ENCODE measurements at places on chromosomes 13 and 19. TPM values are rescaled to one million over a fixed set of nuclear protein-coding genes. Genes with fewer than 3 reads are reported as not detected.

Gene CASP14
- total RNA-seq = not detected

Gene MBD3L2
- not detected for total RNA-seq

Gene CBY2
- not detected for total RNA-seq

DNA sequence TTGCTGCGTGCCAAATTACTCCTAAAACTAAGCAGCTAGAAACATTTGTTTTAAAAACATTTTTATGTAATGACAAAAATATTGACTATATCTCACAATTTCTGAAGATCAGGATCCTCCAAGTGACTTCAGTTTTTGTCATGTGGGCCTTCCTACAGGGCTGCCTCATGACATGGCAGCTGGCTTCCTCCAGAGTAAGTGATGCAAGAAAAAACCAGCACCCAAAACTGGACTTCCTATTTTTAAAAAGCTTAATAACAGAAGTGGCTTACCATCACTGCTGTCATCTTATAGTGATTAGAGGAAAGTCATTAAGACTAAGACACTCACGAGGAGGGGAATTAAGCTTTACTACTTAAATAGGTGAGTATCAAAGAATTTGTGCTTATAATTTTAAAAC, 681.7 kb downstream of the PCDH17 start:
- DNase-seq = no peak

DNA sequence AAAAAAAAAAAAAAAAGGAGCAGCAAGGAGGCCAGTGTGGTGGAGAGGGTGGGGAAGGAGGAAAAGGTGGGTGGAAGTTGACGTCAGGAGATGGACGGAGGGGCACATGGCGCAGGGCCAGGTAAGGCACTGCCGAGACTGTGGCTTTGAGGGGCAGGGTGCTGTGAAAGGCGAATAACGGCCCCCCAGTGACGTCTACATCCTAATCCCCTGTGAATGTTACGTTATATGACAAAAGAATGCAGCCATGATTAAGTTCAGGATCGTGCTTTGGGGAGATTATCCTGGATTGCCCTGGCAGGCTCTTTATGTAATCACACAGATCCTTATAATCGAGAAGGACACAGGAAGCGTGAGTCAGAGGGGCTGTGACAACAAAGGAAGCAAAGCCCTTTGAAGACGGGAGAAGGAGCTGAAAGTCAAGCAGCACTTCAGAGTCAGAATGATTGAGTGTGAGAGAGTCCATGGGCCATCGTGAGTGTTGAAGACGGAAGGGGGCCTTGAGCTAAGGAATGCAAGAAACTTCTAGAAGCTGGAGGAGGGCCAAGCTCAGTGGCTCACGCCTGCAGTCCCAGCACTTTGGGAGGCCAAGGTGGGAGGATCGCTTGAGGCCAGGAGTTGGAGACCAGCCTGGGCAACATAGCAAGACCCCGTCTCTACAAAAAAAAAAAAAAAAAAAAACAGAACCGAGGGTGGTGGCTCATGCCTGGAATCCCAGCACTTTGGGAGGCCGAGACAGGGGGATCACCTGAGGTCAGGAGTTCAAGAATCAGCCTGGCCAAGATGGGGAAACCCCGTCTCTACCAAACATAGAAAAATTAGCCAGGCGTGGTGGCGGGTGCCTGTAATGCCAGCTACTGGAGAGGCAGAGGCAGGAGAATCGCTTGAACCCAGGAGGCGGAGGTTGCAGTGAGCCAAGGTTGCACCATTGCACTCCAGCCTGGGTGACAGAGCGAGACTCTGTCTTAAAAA, 13.8 kb upstream of the CEACAM16 start:
- DNase-seq = peak; percentile 97

GRCh38 chr19:32876919-32877285, 7.3 kb upstream of the SLC7A9 start:
- no peak for DNase-seq

DNA sequence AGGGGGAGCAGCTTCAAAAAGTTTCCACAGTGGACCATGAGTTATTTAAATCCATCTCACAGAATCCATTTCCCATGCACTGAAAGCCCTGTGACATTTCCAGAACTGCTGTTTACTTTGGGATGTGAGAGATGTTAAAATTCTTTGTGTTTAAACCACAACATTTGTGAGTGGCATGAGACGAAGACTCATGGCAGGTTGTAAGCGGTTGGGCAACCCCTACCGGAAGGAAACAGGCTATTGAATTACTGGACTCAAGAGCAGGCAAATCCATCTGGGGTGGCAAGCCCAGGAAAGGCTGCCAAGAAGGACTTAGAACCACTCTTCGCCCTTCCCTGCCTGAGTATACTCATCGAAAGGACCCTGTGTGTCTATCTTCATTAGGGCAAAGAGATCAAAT, 22.3 kb upstream of the CLDN10 start:
- peak; percentile 92 for DNase-seq

DNA sequence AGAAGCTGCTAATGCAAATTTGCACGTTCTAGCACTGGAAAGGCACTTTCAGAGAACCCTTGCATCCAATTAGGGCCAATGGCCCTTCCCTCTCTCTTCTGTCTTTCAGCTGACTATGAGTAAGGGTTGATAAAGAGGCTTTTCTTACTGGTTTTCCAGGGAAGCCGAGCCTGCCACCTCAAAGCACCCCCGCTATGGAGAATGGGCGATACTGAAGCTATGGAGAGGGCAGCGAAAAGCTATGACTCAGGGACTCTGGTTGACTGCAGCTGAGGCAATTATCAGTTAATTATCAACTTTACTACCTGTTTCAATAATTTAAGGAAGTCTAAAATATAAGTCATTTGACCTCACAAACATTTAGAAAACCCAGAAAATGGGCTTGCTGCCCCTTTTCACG, 115.8 kb downstream of the TRPC4 start:
- DNase-seq = no peak

DNA sequence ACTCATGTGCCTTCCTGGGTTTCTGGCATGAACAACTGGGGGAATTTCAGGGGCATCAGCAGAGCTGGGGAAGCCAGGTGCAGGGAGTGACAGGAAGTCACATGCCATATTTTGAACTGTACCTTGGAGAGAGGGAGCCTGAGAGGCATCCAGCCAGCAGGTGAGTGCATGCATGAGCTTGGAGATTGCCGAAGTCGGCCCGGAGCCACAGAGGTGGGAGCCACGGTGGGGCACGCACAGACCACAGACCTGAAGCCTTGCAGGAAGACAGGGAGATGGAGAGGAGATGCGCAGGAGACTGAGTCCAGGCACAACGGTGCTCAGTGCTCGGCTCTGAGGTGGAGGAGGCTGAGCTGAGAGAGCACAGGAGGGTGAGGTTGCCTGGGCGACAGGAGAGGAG, 55.1 kb downstream of the CDADC1 start:
- DNase-seq = no peak

GRCh38 chr13:21234526-21234925, 58.1 kb downstream of the MRPL57 start:
- DNase-seq = no peak

- no peak for DNase-seq
Observed at GRCh38 chr13:38685974-38686576, 802 bp upstream of the FREM2 start.
